ENCODE measurements at places on chromosomes 11 and 22.

DNA sequence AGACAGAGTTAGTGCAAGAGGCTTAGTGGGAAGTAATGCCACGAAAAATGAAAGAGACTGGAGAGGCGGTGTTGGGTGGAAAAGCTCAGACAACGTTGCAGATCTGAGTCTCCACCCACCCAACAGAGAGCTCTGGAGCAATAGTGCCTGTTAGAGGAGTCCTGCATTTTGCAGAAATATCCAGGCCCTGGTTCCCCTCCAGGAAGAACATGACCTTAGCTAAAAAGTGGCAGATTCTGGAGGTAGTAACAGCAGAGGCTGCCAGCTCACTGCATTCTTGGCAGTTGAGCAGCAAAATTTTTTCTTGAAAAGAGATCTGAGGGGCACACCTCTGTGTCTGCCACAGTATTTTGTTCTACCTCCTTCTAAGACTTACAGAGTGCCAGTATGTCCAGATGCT lies 27.7 kb upstream of the BIRC3 start:
- no peaks in the 10 kb centered on the region for H3K36me3 ChIP-seq
- no peak overlapping the region for H3K4me3 ChIP-seq
- no peak for DNase-seq
- peak overlapping the region; percentile 41 for H3K27ac ChIP-seq
- no peaks in the 10 kb centered on the region for H3K27me3 ChIP-seq

DNA sequence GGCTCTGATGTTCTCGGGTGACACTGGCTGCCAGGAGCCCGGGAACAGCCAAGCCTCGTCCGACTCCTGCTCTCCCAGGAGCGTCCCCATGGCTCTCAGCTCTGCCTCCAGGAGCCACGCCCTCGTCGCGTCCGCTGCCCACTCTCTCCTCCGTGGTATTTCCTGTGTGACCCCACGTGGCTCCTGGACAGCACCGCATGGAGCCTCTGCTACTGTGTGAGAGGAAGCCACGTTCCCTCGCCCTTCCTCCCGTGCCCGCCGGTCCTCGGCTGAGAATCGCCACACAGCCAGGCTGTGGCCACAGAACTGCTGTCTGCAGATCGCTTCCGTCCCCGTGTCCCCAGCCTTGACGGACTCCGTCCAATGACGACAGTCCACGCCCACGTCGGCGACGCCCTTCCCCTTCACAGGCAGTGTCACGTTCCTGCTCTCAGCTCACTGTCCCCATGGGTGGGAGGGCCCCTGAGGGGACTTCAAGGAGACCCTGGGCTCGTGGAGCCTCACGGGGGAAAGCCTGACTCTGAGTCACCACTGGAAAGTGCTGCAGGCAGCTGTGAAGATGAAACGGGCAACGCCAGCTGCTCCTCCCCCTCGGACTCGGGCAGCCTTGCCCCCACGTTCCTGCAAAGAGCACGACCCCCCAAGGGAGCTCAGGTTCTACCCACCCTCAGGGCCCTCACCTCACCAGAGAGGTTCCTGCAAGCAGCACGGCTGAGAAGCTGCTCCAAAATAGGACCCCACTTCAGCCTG lies 458.5 kb downstream of the BRD1 start:
- H3K36me3 ChIP-seq, result no peaks in the 10 kb centered on the region
- H3K27ac ChIP-seq, result no peak overlapping the region
- no peaks in the 10 kb centered on the region for H3K4me1 ChIP-seq
- peak; percentile 5 for DNase-seq
- no peak overlapping the region for H3K4me3 ChIP-seq

GRCh38 chr22:44359496-44360110 lies 46.9 kb upstream of the SHISAL1 start:
- no peak overlapping the region for H3K4me3 ChIP-seq
- H3K27me3 ChIP-seq, result no peaks in the 10 kb centered on the region
- DNase-seq, result no peak
- H3K27ac ChIP-seq, result no peak overlapping the region
- no peaks in the 10 kb centered on the region for H3K36me3 ChIP-seq

DNA sequence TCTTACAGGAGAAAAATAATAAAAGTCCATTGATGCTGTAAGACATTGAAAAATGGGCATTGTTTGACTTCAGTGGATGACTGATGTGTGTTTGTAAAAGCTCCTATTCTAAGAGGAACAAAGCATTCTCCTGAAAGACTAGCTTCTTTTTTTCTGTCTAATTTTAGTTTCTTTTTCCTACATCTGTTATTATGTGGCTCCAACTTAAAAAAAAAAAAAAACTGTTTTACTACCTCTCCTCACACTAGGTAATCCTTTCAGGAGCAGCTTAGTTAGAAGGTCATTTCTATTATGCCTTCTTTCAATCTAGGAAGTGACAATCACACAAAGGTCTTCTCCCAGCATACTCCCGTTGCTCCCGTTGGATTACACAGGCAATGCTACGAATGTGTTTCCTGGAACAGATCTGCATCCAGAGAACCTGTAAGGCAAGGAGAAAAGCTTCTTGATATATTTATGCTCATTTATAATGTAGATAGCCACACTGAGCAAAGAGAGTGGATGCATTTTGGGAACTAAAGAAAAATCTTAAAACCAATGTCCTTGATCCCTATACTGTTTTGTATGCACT lies 595.1 kb upstream of the CCDC179 start:
- H3K27ac ChIP-seq, result no peak overlapping the region
- no peaks in the 10 kb centered on the region for H3K27me3 ChIP-seq
- H3K4me3 ChIP-seq, result no peak overlapping the region
- no peaks in the 10 kb centered on the region for H3K4me1 ChIP-seq

GRCh38 chr11:84993386-84993785 lies 633.8 kb downstream of the DLG2 start:
- H3K4me1 ChIP-seq, result no peaks in the 10 kb centered on the region
- DNase-seq, result no peak
- H3K27me3 ChIP-seq, result no peaks in the 10 kb centered on the region
- no peak overlapping the region for H3K27ac ChIP-seq

DNA sequence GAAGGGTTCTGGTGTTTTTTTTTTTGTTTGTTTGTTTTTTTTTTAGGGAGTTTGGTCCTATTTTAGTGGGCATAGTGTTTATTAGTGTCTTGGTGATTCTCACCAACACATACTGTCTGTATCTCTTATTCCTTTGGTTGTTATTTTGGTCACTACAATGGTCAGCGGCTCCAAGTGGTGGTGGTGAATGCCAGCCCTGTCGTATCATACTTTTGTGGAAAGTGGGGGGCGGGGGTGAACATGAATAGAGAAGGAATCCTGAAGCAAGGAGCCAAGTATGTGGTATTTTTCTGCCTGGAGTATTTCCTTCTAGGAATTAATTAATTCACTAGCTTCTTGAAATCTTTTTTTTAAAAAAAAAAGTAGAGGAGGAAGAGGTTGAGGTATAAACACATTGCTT lies 79.6 kb downstream of the GRK3 start:
- no peak overlapping the region for H3K4me3 ChIP-seq
- H3K36me3 ChIP-seq, result no peaks in the 10 kb centered on the region
- no peak for DNase-seq
- no peak overlapping the region for H3K27ac ChIP-seq

Data from body of pancreas (tissue), 4 donors.